PC-3 (cell line): ENCODE measurements at places on chromosomes 5 and 9.

DNA sequence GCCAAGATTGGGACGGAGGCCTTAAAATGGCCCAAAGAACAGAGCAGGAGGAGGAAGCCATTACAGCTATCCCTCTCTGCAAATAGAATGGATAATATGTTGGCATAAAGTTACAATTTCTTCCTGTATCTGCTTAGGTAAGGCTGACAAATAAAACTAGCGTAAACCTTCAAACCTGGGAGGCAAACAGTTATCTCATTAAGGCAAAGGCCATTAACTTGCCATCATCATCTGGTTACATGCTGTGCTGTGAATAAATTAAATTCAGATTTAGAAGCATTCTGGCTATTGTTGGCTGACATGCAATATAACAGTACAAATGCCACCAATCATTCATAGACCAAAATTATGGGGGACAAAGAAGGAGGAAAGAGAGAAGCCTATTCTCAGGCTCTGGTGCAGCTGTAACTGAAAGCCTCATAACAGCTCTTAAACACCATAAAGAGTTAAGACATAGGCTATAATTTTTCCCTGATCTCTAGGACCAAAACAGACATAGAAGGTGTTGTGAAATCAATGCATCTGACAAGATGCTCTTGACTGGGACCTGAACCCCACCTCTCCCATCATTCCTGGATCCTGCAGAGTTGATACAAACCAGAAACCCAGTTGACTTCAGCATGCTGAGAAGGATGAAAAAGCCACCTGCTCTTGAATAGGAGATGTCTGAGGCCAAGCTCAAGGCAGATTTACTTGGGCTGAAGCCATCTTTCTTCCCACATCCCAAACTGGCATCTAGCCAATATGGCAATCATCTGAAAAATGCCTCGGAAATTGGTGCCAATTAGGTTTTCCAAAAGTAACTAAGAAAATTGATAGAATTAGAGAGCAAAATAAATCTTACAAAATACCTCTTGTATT lies 62.5 kb downstream of the PLCXD3 start:
- DNase-seq = no peak

- DNase-seq = no peak
Measured at GRCh38 chr5:180323160-180323559, 30.0 kb downstream of the GFPT2 start.

GRCh38 chr5:35518104-35518503 lies 99.6 kb upstream of the SPEF2 start:
- DNase-seq = no peak

GRCh38 chr5:85549836-85550599 lies 1067.7 kb upstream of the COX7C start:
- no peak for DNase-seq

DNA sequence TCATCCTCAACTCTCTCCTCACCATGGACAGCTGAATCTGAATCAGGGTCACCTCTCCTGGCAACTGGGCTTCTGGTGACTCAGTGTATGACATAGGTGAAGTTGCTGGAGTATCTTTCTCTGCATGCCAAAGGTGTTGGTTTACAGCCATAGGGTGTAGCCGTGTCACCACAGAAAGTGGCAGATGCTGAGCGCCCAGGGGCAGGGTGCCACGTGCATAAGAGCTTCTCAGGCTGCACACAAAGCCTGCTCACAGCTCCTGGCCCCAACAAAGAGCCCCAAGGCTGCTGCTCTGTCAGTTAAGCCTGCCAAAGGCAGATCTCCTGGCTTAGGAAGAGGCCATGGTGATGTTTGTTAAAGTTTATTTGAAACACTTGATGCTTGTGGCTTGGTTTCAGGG lies 297.7 kb upstream of the WWC1 start:
- no peak for DNase-seq

- no peak for DNase-seq
Measured at GRCh38 chr5:68757006-68757405, 336.8 kb upstream of the SLC30A5 start.

GRCh38 chr5:154198611-154199230 lies 8.2 kb downstream of the GALNT10 start:
- peak; percentile 84 for DNase-seq

GRCh38 chr5:42495914-42496313 lies 72.7 kb downstream of the GHR start:
- DNase-seq = peak; percentile 40

GRCh38 chr5:56143373-56143714 lies 89.8 kb downstream of the ANKRD55 start:
- no peak for DNase-seq

GRCh38 chr5:178642351-178642909 lies 15.6 kb upstream of the CLK4 start:
- peak; percentile 99 for DNase-seq

DNA sequence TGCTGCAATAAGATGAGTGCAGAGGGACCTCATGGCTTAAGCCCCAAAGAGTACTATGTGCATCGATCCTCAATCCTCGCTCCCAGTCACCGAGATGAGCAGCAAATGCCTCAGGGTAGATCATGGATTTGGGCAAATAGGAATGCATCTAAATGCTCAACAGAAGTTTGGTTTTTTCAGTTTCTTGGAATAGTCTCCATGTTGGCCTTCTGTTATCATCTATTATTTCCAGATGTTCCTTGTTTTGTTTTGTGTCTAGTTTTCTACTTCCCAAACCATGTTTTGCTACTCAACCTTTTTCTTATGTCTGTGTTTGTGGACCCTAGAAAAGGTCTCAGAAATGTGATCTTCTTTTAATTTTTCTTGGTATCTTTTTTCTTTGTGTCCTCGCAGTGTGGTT lies 43.5 kb upstream of the RASGRF2 start:
- DNase-seq = no peak
